Stimulated activated CD8-positive, alpha-beta memory T cell treated with anti-CD3 and anti-CD28 coated beads, Interleukin-15, amount 100 ng/mL, for 4 hours (primary cell): ENCODE measurements at places on chromosomes 3 and 15.

DNA sequence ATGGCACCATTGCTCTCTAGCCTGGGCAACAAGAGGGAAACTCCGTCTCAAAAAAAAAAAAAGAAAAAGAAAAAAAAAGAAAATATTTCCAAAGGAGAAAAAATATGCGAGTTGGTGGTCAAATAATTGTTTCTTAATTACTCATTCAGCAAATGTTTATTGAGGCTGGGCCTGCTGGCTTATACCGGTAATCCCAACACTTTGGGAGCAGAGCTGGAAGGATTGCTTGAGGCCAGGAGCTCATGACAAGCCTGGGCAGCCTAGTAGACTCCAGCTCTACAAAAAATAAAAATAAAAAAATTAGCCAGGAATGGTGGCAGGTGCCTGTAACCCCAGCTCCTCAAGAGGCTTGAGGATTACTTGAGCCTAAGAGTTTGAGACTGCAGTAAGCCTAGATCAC, 4.1 kb downstream of the KNL1 start:
- DNase-seq, result no peak

- no peak for DNase-seq
These were observed 596 bp downstream of the COL7A1 start for GRCh38 chr3:48594417-48595049.

DNA sequence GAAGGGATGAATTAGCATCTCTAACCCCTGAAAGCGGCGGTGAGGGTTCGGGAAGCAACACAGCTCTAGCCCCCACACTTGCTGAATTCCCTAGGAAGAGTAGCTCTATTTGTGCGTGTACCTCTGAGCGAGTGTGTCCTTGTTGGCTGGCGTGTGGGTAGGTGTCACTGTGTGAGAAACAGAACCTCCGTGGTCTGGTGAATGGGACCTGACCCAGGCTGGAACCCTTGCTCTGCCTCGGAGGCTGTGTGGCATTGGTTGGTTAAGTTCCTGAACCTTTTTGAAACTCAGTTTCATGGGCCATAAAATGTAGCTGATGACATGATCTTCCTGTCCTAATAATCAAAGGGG, 414 bp upstream of the TMEM115 start:
- DNase-seq, result no peak

GRCh38 chr3:183591881-183592521, 36.5 kb upstream of the KLHL6 start:
- no peak for DNase-seq

- no peak for DNase-seq
These were observed 260.5 kb upstream of the RORA start for GRCh38 chr15:61489571-61489970.

- DNase-seq, result no peak
These were observed 34.0 kb downstream of the ACSBG1 start for GRCh38 chr15:78200276-78200930.

DNA sequence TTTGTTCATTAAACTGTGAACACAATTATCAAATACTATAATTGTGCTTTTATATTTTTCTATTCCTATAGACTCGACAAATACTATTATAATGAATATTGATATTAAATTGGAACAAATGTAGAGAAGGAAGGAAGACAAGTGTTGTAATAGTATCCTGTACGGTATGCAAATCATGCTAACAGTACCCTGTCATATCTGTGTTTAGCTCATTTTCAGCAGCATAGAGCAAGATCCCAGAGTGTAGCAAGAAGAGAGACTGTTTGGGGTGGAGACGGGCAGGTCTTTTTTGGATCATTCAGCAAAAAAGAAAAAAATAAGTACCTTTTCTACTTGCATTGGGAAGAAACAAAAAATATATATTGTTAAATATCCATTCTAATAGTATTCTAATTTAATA, 224.1 kb downstream of the TPRG1 start:
- no peak for DNase-seq

DNA sequence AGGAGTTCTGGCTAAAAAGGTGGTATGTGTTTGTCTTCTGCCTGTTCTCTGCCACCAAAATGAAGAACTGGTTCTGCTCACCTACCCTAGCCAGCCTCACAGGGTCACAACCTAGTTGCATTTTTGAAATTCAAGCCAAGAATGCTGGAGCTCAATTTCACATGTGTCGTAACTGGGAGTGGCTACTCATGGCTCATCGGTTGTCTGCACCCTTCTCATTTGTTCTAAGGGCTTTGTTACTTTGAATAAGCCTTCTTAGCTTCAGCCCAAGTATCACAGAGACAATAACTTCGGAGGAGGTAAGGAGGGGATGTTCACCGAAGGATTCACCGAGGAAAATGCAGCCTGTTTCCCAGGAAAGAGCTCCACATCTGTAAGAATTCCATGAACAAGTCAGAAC, 134.3 kb upstream of the RARB start:
- DNase-seq, result no peak

DNA sequence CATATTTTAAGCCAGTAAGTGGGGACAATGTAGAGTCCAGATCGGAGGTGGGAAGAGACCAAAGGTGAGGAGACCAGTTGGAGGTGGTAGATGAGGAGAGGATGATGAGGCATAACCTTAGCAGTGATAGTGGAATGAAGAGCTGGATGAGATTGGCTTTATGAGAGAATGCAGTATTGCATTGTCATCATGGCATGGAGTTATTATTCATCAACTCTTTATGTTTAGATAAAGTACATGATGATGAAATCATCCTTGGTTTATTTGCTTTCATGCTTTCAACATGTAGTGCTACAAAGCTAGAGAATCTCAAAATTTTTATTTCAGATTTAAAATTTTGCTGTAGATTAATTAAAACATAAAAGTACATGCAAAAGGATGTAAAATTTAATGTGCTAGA, 64.0 kb downstream of the PPM1L start:
- no peak for DNase-seq

- DNase-seq, result no peak
These were observed 11.4 kb upstream of the OCA2 start for GRCh38 chr15:28110481-28110881.

- DNase-seq, result no peak
These were observed 5.7 kb upstream of the HLTF start for GRCh38 chr3:149091983-149092382.

GRCh38 chr15:92652576-92652966, 3.0 kb downstream of the FAM174B start:
- no peak for DNase-seq

GRCh38 chr3:70085613-70086012, 86.1 kb downstream of the SAMMSON start:
- no peak for DNase-seq

GRCh38 chr15:78130466-78131294, 565 bp downstream of the CIB2 start:
- DNase-seq, result no peak

- DNase-seq, result no peak
These were observed 42.8 kb downstream of the POMGNT2 start for GRCh38 chr3:43063114-43063513.

DNA sequence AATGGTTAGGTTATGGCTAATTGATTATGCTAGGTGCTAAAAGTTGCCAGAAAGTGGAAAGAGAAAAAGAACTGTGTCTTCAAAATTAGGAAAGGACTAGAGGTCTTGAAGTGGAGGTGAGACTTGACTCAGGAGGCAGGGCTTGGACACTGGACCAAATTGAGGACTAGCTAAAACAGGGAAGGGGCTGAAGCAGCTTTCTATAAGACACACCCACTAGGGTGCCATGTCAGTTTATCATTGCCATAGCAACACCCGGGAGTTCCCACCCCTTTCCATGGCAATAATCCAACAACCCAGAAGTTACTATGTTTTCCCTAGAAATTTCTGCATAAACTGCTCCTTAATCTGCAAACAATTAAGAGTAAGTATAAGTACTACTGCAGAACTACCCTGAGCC, 42.9 kb upstream of the MITF start:
- no peak for DNase-seq

GRCh38 chr15:59522988-59523461, 85.0 kb downstream of the FAM81A start:
- no peak for DNase-seq

GRCh38 chr3:172449466-172450149, 1.4 kb upstream of the GHSR start:
- no peak for DNase-seq

DNA sequence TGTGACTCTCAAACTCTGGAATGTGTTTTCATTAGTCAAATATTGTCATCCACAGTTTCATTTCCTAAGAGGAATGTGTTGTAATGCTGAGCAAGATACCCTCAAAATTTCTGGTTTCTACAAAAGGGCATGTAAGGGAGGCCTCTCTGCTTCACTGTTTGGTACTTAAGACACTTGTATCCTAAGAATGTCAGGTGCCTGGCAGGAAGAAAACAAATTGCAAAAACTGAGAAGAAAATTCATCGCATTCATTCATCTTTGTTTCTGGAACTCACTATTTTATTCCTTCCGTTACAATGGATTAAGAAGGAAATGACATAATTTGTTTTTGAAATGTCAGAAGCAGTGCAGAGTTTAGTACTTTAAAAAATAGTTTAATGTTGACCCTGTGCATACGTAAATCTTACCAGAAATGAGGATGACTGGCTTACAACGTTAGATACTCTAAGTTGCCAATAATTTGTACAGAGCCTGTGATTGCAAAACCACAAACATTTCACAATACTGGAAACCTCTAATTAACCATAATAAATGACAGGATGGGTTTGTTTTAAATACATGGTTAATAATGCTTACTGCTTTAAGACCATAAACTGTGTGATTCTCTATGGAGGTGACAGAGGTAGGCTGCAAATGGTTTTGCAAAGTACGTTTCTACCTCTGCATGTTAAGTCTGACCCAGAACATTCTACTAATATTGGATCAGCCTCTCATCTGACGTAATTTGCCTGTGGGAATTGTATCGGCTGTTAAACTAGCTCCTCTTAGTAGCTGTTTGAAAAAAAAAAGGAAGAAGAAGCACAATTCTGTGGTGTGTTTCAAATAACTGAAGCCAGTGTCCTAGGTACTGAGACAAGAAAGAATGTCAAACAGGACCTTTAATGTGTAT, 477.8 kb downstream of the RBMS3 start:
- no peak for DNase-seq

- DNase-seq, result no peak
These were observed 15.5 kb downstream of the RGMA start for GRCh38 chr15:93073465-93073952.

DNA sequence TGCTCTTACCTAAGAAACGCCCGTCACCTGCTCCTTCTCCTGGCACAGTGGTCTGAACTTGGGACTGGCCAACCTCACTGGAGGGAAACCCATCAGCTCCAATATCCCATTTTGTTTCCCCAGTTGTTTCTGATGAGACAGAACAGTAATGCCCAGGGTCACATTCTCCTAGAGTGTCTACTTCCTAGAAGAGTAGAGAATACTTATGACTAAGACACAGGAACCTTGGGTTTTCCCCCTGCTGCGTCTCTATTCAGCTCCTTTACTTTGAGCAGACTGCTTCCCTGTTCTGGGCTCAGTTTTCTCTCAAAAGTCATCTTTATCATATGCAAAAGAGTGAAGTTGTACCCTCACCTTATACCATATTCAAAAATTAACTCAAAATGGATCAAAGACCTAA, 79.4 kb downstream of the POLR2M start:
- DNase-seq, result no peak

DNA sequence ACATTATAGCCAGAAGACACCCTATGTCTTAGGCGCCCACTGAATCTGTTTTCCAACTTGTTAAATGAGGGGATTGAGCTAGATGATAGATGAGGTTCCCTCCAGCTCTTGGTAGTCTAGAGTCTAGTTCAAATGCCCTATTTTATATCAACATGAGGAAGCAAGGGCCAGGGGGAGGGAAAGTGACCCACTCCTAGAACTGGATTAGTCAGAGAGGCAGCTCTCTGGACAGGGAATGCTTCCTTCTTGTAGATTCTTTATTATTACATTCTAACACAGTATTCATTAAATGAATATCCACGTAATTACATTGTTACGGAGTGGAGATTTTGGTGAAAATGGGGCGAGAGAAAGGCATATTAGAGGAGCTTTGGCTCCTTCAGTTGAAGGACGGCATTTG, 89.5 kb downstream of the RAD18 start:
- DNase-seq, result no peak

GRCh38 chr15:83431521-83431920, 15.6 kb upstream of the SH3GL3 start:
- DNase-seq, result no peak

DNA sequence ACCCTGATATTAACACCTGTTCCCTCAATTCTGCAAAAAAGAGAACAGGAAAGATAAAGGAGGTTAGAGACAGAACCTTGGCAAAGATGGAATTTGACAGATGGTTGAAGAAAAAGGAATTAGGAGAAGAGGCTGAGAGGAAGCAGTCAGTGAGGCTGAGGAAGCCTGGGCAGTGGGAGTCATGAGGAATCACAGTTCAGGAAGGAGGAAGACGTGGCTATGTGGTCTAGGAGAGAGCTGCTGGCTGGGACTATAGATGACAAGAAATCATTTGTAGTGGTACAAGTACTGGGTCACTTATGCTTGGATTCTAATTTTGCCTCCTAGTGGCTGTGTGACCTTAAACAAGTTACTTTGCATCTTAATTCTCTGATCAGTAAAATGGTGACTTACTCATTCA, 49.0 kb downstream of the LARS2 start:
- DNase-seq, result no peak

- no peak for DNase-seq
These were observed 96.9 kb upstream of the TBL1XR1 start for GRCh38 chr3:177294221-177294620.

GRCh38 chr3:116905794-116906193, 196.2 kb downstream of the TUSC7 start:
- no peak for DNase-seq

DNA sequence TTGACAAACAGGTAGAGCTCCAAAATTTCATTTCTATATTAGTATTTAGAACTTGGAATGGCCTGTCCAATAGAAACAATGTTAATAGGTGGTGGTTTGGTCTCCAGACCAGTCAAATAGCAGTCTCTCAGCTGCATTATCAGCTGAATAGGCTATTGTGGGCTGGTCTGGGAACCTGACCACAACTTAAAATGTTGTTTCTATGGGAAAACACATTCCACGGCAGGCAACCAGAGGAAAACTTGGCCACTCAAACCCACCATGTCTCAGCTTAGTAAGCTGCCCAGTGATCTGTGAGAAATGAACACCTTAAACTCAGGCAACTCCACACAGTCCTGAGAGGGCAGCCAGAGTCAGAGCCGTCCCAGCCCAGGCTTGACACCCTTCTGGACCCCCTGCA, 20.4 kb downstream of the FBN1 start:
- DNase-seq, result no peak

DNA sequence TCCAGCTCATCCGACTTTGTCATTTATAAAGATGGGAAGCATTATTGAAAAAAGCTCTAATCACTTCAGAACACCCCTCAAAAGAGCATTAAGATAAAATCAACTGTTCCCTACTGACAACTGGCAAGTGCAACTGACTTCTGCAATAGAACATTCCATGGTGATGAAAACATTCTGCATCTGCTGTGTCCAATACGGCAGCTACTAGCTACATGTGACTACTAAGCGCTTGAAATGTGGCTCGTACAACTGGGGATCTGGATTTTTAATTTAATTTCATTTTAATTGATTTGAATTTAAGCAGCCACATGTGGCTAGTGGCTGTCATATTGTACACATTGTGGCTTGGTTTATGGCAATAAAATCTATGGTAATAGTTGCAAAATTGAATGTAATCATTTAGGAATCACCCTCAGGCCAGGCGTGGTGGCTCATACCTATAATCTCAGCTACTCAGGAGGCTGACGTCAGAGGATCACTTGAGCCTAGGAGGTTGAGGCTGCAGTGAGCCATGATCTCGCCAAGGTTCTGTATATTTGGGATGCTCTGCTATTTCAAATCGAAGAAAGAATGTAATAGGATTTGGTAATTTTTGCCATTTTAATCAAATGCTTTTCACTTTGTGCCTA, 390.3 kb downstream of the GABRB3 start:
- DNase-seq, result no peak
